IMR-90 (cell line): ENCODE measurements at places on chromosomes 4 and X.

DNA sequence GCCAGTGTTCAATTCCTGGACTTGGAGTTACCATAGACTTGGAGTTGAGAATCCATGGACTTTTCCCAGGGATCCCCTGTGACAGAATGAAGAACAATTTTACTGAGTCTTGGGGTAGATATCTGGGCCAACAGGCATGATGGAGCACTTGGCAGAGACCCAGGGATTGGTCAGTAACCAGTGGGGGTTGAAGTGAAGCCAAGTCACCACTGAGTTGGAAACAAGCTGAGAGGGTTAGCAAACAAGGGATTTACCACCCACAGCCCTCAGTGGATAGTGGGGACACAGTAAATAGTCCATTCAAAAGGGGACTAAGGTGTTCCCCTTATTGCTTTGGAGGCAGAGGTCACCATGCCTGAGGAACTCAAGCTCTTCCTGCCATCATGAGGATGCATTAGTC lies 281.7 kb downstream of the PPP1R2C start:
- no peak for DNase-seq

DNA sequence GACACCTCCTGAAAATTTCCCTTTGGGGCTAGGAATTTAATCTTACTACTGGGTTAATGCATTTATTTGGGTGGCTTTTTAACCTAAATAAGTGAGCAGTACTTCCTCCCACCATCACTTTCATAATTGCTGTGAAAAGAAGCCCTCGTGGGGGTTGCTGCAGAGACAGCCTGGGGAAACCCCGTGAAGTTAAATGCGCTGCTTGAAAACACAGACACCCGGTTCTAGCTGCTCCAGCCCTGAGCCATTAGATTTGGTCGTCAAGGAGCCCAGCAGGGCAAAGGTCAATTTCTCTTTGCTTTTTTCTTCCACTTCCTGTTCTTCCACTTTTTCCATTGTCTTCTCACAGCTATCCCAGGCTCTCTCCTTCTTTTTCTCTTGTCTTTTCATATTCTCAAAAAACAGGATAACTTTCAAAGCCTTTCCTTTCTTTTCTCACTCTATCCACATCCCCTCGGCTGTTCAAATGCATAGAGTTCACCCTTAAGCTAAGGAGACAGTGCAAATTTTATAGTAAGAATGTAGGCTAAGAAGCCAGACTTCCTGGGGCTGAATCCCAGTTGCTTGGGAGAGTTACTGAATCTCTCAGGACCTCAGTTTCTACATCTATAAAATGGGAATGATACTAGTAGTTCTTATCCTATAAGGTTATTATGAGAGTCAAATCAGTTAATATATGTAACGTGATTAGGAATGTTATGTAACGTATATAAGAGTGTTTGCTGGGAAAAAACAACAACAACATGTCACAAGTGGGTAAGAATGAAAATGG lies 91.5 kb upstream of the ZNF827 start:
- DNase-seq, result no peak

GRCh38 chr4:74948236-74948635 lies 15.3 kb downstream of the PARM1 start:
- DNase-seq, result no peak

DNA sequence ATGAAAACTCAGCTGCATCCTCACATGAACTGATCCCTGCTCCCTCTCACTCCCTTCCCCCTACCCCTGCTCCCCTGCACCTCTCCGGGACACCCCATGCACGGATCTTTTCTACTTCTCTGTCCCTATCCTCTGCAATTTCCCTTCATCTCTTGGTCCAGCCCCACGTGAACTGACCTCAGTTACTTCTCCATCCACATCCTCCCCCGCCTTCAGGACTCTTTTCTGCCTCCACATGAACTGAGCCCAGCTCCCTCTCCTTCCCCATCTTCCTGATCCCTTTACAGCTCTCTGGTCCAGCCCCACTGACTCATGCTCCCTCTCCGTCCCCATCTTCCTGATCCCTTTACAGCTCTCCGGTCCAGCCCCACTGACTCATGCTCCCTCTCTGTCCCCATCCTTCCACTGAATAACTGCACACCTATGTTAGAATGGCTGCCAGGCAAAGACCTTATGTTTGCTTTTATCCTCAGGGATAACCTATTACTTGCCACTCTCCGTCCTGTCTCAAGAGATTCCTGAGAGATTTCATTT lies 5.6 kb downstream of the CETN2 start:
- DNase-seq, result peak; percentile 41

DNA sequence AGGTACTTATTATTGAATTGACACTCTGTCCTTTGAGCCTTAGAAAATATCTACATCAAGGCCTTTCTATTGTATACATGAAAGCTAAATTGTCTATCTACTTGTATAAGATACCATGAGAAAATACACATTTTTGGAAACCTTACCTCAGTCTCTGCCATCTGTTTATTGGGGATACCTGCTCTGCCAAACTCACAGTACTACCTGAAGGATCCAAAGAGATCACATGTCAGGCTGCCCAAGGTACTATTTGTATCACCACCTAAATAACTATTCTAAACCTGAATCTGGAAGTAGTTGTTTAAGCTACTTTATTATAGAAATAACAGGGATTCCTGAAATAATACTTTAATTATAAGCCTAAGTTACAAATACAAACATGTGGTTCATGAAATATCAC lies 126.2 kb downstream of the PALLD start:
- DNase-seq, result no peak

DNA sequence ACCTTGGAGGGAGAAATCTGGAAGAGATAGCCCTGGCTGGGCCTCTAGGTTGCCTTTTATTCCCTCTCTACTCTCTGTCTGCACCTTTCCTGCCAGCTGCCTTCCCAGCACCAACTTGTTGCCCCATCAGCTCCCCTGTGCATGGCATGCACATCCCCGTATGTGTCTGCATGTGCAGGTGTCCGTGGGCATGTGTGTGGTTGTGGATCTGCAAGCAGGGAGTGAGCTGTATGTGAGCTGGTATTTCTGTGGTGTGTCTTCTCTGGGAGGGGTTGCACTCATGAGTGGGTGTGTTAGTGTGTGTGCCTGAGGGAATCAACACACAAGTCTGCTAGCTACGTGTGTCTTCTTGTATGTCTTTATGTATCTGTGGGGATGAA lies 9.9 kb downstream of the L1CAM start:
- DNase-seq, result no peak

GRCh38 chr4:168648494-168648893 lies 151.6 kb downstream of the PALLD start:
- DNase-seq, result no peak

- DNase-seq, result no peak
Observed at GRCh38 chr4:31234901-31235300, 514.7 kb downstream of the PCDH7 start.

- DNase-seq, result no peak
Observed at GRCh38 chrX:980587-981235, 231.7 kb downstream of the CRLF2 start.

GRCh38 chr4:71110499-71110898 lies 117.0 kb downstream of the DCK start:
- DNase-seq, result no peak

- DNase-seq, result peak; percentile 26
Observed at GRCh38 chr4:76802236-76803021, 95.5 kb downstream of the SOWAHB start.

GRCh38 chr4:90780193-90780592 lies 653.0 kb downstream of the CCSER1 start:
- no peak for DNase-seq

DNA sequence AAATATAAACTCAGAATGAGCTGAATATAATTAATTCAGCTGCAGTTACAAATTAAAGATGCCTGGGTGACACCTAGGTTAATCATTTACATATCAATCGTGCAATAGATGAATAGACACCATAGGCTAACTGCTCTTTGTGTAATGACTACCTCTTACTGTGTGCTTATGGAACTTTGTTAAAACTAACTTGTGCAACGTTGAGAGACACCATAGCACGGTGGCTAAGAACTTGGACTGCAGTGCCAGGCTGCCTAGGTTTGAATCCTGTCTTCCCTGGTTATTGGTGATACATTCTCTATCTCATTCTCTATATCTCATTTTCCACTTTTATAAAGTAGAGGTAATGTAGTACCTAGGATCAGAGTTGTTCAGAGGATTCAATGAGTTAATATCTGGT lies 46.9 kb downstream of the SMAD1 start:
- DNase-seq, result no peak

- DNase-seq, result no peak
Observed at GRCh38 chrX:41728125-41728524, 4.1 kb downstream of the GPR82 start.

DNA sequence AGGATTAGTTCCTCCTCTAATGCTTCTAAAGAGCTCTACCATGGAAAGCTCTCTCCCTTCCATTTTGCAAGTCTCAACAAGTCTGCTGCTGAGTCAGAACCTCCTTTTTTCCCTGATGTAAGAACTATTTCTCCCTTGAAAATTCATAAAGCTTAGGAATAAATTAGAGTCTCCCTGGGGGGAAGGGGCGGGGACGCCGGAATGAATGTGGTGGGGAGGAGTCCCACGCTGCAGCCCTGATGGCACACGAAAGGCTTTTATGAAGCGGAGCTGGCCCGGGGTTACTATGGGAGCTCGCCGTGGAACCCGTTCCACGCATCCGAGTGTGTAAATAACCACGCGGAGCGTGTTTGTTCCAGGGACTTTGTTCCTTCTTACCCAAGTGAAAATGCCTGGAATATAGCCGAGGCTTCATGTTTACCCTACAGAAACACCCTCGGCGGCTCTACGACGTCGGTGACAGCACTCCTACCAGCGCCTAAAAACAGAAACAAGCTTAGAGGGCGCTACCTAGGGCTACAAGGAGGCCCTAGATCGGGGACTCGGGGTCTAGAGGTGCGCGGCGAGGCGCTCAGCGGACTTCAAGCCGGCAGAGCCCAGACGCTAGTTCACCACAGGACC lies 923 bp upstream of the CPEB2 start:
- DNase-seq, result peak; percentile 91
